Pons (tissue), 1 donor: ENCODE measurements at places on chromosomes 12 and 14.

GRCh38 chr12:42130672-42131402 lies 13.8 kb downstream of the GXYLT1 start:
- no peak for DNase-seq

GRCh38 chr14:45364565-45365156 lies 111.7 kb upstream of the MIS18BP1 start:
- no peak for DNase-seq

- no peak for DNase-seq
Observed at GRCh38 chr12:30622509-30622908, 73.2 kb downstream of the IPO8 start.

- DNase-seq, result no peak
Observed at GRCh38 chr12:67804168-67804567, 155.6 kb downstream of the DYRK2 start.

- DNase-seq, result no peak
Observed at GRCh38 chr12:46402451-46402850, 29.9 kb upstream of the SLC38A2 start.

- DNase-seq, result peak; percentile 87
Observed at GRCh38 chr12:92363295-92364146, 217.9 kb upstream of the BTG1 start.

- peak; percentile 84 for DNase-seq
Observed at GRCh38 chr14:31207287-31207754, 272 bp downstream of the HECTD1 start.

GRCh38 chr14:61153914-61154545 lies 127.1 kb downstream of the TMEM30B start:
- DNase-seq, result no peak

DNA sequence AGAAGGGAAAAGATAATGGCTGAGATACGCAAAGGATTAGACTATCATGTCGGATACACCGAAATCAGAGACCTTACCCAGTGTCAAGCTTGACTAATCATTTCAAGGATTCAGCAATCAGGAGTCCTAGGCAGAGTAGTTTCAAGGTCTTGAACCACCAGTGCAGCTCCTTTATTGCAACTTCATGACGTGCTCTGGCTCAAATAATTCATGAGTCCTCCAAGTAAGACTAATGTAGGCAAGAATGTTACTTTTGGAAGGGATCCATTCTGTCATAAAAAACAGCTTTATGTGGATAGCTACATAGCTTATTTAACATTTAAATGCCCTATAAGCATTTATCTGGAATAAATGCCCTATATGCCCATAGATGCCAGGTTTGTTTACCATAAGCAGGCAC lies 123.2 kb downstream of the LMO3 start:
- no peak for DNase-seq

DNA sequence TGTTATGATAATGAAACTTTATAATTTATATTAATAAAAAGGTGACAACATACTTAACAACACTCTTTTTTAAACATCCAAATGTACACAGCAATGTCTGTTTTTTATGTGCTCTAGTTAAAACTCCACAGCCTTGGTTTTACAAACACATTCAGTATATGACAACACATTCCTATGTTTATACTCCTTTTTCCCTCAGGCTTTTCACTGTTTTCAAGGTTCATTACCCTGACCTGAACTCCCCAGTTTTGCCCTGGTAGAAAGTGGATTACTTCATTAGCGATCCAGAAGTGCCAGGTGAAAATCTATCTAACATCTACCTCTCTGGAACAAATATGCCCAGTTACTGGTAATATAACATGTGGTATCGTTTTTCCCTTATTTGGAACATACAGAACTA lies 340.2 kb upstream of the DDHD1 start:
- DNase-seq, result no peak

DNA sequence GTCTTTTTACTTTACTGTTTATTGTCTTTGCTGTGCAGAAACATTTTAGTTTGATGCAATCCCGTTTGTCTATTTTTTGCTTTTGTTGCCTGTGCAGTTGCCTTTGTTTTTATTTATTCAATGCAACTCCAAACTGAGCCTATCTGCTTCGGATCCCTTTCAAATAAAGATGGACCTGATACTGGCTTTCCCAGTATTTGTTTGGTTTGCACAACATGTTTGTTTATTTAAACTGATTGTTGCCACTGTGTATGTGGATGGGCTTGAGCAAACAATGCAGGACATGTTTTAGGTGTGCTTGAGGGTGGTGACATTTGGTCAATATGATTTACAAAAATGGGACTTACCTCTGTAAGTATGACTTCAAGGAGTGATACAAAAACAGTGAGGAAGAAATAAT lies 6.7 kb downstream of the TRHDE start:
- DNase-seq, result no peak

DNA sequence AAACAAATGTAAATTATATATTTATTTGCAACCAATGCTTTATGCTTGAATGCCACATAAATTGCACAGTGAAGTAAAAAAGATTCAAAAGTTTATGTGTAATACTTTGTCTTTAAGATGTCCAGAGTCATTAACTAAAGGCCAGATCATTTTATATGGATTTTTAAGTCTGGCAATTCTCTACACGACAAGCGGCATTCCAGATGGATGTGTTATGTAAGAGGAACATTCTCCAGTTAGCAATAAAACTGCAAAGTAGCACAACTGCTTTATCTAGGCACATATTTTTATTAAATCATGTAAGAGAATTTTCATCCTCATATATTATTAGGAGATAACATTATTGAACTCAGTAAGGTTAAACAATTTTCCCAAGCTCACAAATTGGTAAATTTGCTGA lies 1717.7 kb upstream of the SEL1L start:
- no peak for DNase-seq

DNA sequence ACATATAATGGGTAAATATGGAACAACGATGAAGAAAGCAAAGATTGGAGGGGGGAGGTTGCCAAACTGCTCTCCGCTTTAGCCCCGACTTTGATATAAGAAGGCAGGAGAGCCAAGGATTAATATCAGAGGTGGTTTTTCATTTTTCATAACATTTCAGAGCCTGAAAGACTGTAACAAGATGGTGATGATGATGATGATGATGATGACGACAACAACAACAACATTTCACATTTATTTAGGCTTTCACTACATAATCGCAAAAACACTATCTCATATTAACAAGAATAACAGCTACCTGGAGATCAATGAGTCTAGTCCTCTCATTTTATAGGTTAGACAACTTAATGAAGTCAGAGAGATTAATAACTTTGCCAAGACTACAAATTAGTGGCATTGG lies 86.1 kb downstream of the ANKS1B start:
- no peak for DNase-seq

- no peak for DNase-seq
Observed at GRCh38 chr12:42605685-42606084, 16.1 kb upstream of the PRICKLE1 start.

DNA sequence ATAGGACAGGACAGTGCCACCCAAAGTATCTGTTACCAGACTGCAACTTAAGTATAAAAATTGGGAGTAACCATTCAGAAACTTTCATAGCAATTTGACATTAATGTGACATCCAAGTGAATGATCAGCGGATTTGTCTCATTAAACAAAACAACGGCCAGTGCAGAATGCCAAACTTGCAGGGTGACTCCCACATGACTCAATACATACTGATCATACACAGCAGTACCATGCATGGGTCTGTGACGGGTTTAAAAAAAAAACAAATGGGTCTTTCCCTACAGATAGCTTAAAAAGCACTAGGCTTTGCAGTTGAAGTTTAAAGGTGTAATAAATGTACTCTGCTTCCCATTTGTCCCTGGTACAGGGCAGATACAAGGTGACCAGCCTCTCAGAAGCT lies 116.6 kb downstream of the SLC35F4 start:
- no peak for DNase-seq

DNA sequence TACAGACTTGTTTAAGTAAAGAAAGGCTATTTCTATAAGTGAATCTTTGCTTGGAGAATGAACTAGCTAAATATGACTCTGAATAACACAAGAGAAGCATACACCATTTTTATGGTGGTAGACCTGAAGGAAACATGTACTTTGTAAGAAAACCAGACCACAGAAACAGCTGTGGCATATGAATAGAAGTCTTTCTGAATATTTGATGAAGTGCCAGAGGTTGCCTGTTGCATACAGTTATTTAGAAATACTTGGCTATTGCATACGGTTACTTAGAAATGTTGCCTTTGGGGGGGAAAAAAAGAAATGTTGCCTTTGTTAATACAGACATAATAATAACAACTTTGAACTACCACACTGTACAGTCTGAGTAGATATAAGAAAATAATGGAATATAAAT lies 16.8 kb upstream of the LEMD3 start:
- DNase-seq, result no peak

GRCh38 chr14:92692822-92693226 lies 55.6 kb downstream of the LGMN start:
- DNase-seq, result peak; percentile 30

GRCh38 chr12:3436461-3437065 lies 54.4 kb upstream of the PRMT8 start:
- DNase-seq, result no peak

DNA sequence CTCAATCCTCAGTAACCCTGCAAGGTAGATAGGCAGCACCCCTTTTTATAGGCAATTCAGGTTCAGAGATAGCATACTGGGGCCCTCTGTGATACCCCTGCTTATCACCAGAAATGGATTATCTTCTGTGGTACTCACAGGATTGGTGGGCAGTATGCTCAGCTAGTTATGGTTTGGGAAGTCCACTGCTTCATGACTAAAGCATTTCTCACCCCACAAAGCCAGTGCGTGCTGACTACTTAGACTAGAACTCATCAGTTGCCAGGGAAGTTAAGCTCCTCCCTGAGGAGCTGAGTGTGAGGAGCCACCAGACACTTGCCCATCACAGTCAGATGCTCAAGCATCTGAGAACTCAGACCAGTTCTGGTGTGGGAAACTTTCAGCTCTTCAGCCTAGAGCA lies 76.3 kb downstream of the SCAF11 start:
- DNase-seq, result no peak

GRCh38 chr12:112807452-112807851 lies 15.9 kb downstream of the RPH3A start:
- DNase-seq, result no peak

GRCh38 chr12:110821917-110822316 lies 24.9 kb upstream of the CCDC63 start:
- no peak for DNase-seq

- no peak for DNase-seq
Observed at GRCh38 chr12:80937391-80938238, at the start of gene LIN7A. Gene LIN7A, minus strand, starts transcription at chr12:80937934. Its CDS starts 212 bp downstream, at chr12:80937722.
